Esophagus squamous epithelium (tissue), 5 donors: ENCODE measurements at places on chromosomes 11 and 22.

GRCh38 chr11:92500453-92500852 is 275.8 kb downstream of the FAT3 start:
- no peak for DNase-seq

GRCh38 chr11:70547386-70547785 is 149.1 kb downstream of the CTTN start:
- no peak for DNase-seq

GRCh38 chr22:30610299-30610698 is 3.3 kb downstream of the TCN2 start:
- no peak for DNase-seq

DNA sequence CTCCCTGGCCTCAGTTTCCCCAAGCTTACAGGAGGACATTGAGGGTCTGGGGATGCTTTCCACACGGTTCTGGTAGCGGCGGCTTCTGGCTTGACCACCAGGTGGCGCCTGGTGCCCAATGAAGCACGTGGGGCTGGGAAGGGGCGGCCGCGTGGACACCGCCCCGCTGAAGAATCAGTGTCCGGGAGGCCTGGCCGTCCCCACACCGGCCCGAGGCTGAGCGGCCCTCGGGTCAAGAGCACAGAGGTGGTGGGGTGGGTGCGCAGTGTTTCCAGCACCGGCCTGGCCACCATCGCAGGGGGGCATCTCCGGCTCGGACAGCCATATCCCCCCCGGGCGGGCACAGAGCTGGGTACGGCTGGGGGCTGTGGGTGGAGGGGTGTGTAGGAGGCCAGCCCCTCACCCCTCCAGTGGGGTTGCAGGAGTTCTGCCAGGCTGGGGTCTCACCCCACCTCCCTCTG is 27.8 kb upstream of the PPARA start:
- no peak for DNase-seq
